ENCODE measurements at places on chromosomes 12 and 14.

GRCh38 chr14:39680777-39681176 is 248.5 kb upstream of the FBXO33 start:
- no peaks in the 10 kb centered on the region for H3K27me3 ChIP-seq
- H3K36me3 ChIP-seq, result no peaks in the 10 kb centered on the region
- no peak overlapping the region for H3K27ac ChIP-seq
- DNase-seq, result no peak

GRCh38 chr12:938810-939209 is 10.7 kb downstream of the RAD52 start:
- H3K36me3 ChIP-seq, result no peaks in the 10 kb centered on the region
- H3K27ac ChIP-seq, result no peak overlapping the region
- no peak for DNase-seq
- no peaks in the 10 kb centered on the region for H3K27me3 ChIP-seq
- no peaks in the 10 kb centered on the region for H3K4me1 ChIP-seq

- no peaks in the 10 kb centered on the region for H3K27me3 ChIP-seq
- H3K36me3 ChIP-seq, result peaks cover 54% of the 10 kb centered on the region
- DNase-seq, result no peak
Observed at GRCh38 chr14:75120541-75121291, 6.1 kb downstream of the NEK9 start.

DNA sequence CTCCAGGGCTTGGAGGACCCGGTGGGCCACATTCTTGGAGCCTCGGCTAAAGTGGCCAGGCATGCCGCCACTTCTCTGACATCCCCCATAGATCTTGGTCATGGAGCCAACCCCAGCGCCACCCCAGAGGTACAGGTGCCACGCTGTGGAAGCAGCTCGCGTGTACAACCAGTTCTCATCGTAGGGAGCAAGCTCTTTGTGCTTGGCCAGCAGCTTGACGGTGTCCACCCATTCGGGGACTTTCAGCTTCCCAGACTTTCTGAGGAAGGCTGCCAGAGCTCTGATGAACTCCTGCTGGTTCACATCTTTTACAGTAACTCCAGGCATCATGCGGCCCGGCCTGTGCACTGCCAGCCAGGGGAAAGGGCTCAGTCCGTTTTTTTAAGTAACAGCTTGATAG is 29.3 kb upstream of the EAPP start:
- H3K4me3 ChIP-seq, result no peak overlapping the region
- no peak overlapping the region for H3K27ac ChIP-seq
- no peaks in the 10 kb centered on the region for H3K27me3 ChIP-seq
- H3K36me3 ChIP-seq, result peaks cover 85% of the 10 kb centered on the region
- no peak for DNase-seq

- H3K4me3 ChIP-seq, result peak overlapping the region; percentile 26
- H3K4me1 ChIP-seq, result no peaks in the 10 kb centered on the region
Observed at GRCh38 chr12:130281153-130281799, 56.4 kb upstream of the PIWIL1 start.

GRCh38 chr14:73696466-73697400 is 17.5 kb downstream of the PNMA1 start:
- no peak for DNase-seq
- no peaks in the 10 kb centered on the region for H3K4me1 ChIP-seq
- H3K36me3 ChIP-seq, result peaks cover 3% of the 10 kb centered on the region
- no peak overlapping the region for H3K4me3 ChIP-seq
- H3K27me3 ChIP-seq, result no peaks in the 10 kb centered on the region

- H3K4me3 ChIP-seq, result no peak overlapping the region
- peaks cover 26% of the 10 kb centered on the region for H3K4me1 ChIP-seq
- DNase-seq, result no peak
- no peak overlapping the region for H3K27ac ChIP-seq
- no peaks in the 10 kb centered on the region for H3K27me3 ChIP-seq
- H3K36me3 ChIP-seq, result peaks cover 78% of the 10 kb centered on the region
Observed at GRCh38 chr12:46360908-46361666, 11.5 kb downstream of the SLC38A2 start.

DNA sequence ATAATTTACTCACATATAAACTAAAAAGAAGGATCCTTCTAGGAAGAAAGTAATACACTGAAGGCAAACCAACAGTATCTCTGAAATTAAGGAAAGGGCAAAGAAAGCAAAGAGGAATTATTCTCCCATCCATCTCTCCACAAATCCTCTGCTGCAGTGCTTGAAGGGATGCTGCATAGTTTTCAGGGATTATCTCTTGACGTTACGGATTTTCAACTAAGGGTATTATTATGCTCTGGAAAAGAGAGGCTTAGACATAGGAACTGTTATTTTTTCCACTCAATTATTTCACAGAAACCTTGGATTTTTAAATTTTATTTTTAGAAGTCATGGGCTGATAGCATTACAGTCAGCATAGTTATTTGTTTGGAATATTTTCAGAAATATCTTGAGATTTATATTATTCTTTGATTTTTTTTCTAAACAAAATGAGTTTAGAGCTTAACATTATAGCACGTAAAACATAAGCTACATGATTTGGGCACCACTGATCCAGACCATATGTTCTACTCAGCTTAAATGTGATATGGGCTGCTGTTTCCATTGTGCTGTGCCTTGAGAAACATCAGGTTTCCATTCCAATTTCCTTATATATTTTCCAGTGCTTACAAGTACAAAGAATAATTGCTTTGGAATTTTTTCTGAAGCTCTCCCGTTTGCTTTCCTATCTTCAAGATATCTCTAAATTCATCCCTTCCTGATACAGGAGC is 57.9 kb upstream of the DCN start:
- no peaks in the 10 kb centered on the region for H3K27me3 ChIP-seq
- H3K4me1 ChIP-seq, result no peaks in the 10 kb centered on the region
- H3K27ac ChIP-seq, result no peak overlapping the region
- no peak overlapping the region for H3K4me3 ChIP-seq
- no peak for DNase-seq

GRCh38 chr12:76250256-76250655 is 98.0 kb downstream of the BBS10 start:
- no peak overlapping the region for H3K4me3 ChIP-seq
- DNase-seq, result no peak
- peaks cover 13% of the 10 kb centered on the region for H3K4me1 ChIP-seq
- no peaks in the 10 kb centered on the region for H3K36me3 ChIP-seq

- H3K36me3 ChIP-seq, result no peaks in the 10 kb centered on the region
- peaks cover 12% of the 10 kb centered on the region for H3K27me3 ChIP-seq
- H3K4me3 ChIP-seq, result peak overlapping the region; percentile 23
Observed at GRCh38 chr14:22319526-22320361, 269.3 kb downstream of the DAD1 start.

DNA sequence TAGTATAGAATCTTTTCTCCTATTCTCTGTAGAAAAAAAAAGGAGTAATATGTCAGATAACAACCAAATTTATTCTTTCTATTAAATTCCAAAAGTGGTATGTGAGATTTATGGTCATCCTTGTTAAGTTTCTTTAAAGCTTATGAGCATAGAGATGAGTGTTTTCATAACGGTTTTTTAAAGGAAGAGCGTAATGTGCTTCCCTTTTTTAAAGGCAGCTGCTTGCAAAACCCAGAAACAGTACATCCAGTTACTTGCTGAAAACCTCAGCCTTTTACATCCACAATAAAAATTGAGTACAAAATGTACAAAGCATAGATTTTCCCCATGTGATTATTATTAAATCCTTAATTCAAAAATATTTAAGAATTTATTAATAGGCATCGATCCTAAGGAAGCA is 53.6 kb upstream of the CD163 start:
- H3K36me3 ChIP-seq, result no peaks in the 10 kb centered on the region
- no peak for DNase-seq
- H3K27ac ChIP-seq, result no peak overlapping the region
- H3K4me1 ChIP-seq, result peaks cover 3% of the 10 kb centered on the region

DNA sequence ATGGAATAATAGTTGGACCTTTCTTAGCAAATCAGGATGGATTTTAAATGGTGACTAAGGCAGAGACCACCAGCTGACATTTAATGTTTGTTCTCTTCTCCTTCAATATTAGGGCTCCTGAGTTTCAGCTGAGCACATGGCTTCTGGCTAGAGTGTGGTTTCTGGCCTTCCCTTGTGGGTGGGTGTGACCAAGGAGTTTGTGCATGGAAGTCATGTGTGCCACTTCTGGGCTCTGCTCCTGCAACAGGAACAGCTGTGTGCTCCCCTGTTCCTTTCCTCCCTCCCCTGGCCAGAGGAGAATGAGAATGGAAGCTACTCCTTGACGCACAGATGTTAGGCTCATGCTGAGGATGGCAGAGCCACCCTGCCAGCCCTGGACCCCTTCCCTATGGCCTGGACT is 44.2 kb downstream of the CCDC175 start:
- H3K4me1 ChIP-seq, result peaks cover 6% of the 10 kb centered on the region
- no peaks in the 10 kb centered on the region for H3K27me3 ChIP-seq
- no peak overlapping the region for H3K4me3 ChIP-seq
- H3K27ac ChIP-seq, result no peak overlapping the region
- no peaks in the 10 kb centered on the region for H3K36me3 ChIP-seq

- no peaks in the 10 kb centered on the region for H3K36me3 ChIP-seq
- no peak for DNase-seq
Observed at GRCh38 chr12:51335931-51336330, 10.5 kb downstream of the CELA1 start.

GRCh38 chr12:75208856-75209811 is 505 bp downstream of the KCNC2 start:
- peak; percentile 46 for DNase-seq
- H3K4me1 ChIP-seq, result no peaks in the 10 kb centered on the region

DNA sequence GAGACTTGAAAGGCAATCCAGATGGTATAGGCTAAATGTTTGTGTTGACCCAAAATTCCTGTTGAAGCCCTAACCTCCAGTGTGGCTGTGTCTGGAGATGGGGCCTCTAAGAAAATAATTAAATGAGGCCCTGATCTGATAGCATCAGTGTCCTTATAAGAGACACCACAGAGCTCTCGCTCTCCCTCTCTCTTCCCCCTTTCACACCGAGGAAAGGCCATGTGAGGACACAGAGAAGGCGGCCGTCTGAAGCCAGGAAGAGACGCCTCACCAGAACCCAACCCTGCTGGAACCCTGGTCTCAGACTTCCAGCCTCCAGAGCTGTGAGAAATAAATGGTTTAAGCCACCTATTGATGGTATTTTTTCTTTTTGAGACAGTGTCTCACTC is 87.5 kb downstream of the SCARB1 start:
- no peak for DNase-seq
- peaks cover 9% of the 10 kb centered on the region for H3K4me1 ChIP-seq
- no peak overlapping the region for H3K4me3 ChIP-seq
- H3K27ac ChIP-seq, result no peak overlapping the region

- H3K27ac ChIP-seq, result no peak overlapping the region
- no peak overlapping the region for H3K4me3 ChIP-seq
- DNase-seq, result no peak
- no peaks in the 10 kb centered on the region for H3K27me3 ChIP-seq
Observed at GRCh38 chr14:58315606-58316005, 17.3 kb downstream of the ARID4A start.

DNA sequence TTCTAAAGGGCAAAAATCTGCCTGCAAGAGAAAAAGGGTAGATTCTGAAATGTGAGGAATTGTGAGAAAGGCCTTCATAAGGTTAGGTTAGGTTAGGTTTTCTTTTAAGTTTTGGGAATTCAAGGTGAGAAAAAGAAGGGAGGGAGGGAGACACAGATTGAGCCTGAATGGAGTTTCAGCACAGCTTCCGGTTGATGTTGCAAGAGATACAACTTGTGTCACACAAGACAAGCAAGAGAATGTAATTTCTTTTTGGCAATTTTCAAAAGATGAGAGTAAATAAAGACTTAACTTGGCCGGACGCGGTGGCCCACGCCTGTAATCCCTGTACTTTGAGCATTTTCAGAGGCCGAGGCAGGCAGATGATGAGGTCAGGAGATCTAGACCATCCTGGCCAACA is 63.8 kb downstream of the CPSF2 start:
- no peak overlapping the region for H3K27ac ChIP-seq
- H3K36me3 ChIP-seq, result no peaks in the 10 kb centered on the region
- H3K4me3 ChIP-seq, result no peak overlapping the region
- no peaks in the 10 kb centered on the region for H3K4me1 ChIP-seq

GRCh38 chr12:39830171-39830570 is 210.6 kb upstream of the ABCD2 start:
- H3K27me3 ChIP-seq, result no peaks in the 10 kb centered on the region
- no peak overlapping the region for H3K27ac ChIP-seq
- H3K4me1 ChIP-seq, result no peaks in the 10 kb centered on the region
- no peak for DNase-seq

GRCh38 chr14:92934196-92935085 is 11.5 kb downstream of the CHGA start:
- H3K27me3 ChIP-seq, result no peaks in the 10 kb centered on the region
- H3K4me3 ChIP-seq, result no peak overlapping the region
- no peaks in the 10 kb centered on the region for H3K36me3 ChIP-seq
- H3K27ac ChIP-seq, result peak overlapping the region; percentile 72
- peaks cover 65% of the 10 kb centered on the region for H3K4me1 ChIP-seq
- DNase-seq, result peak; percentile 75

GRCh38 chr12:2669560-2669959 is 125.2 kb upstream of the FKBP4 start:
- no peak for DNase-seq
- peaks cover 3% of the 10 kb centered on the region for H3K36me3 ChIP-seq
- H3K27ac ChIP-seq, result no peak overlapping the region
- H3K4me1 ChIP-seq, result no peaks in the 10 kb centered on the region

GRCh38 chr12:125878483-125878882 is 813.2 kb downstream of the AACS start:
- no peak overlapping the region for H3K4me3 ChIP-seq
- H3K27me3 ChIP-seq, result no peaks in the 10 kb centered on the region
- H3K36me3 ChIP-seq, result no peaks in the 10 kb centered on the region
- no peak overlapping the region for H3K27ac ChIP-seq
- DNase-seq, result no peak

- peaks cover 4% of the 10 kb centered on the region for H3K4me1 ChIP-seq
- no peak overlapping the region for H3K27ac ChIP-seq
- no peaks in the 10 kb centered on the region for H3K36me3 ChIP-seq
- no peaks in the 10 kb centered on the region for H3K27me3 ChIP-seq
Observed at GRCh38 chr12:79687711-79688260, 3.0 kb downstream of the PAWR start.

DNA sequence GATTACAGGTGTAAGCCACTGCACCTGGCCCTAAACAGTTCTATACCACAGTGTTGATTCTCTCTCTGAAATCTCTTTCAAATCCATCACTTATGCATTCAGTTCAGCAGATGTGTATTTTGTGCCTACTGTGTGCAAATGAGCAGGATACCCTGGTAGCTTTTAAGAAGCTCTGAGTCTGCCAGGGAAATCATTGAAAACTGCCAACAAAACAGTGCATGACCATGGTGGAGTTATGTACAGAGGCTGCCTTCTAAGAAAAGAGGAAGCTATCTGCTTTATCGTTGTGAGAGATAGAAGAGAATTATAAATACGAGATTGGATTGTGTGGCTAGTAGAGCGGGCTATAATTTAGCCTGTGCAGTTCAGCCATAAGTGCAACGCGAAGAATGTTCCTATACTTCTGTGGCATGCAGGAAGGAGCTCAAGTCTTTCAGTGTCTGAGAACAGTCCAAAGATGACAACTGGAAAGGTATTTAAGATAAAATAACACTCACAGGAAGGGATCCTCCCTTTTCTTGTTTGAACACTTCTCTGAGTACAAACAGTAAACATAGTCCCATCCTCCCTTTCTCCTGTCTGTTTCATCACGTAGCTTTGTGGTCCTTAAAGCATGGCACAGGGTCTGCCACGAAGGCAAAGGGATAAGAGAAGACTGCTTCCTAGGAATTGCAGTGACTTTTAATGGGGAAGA is 4.3 kb downstream of the DIP2B start:
- no peaks in the 10 kb centered on the region for H3K27me3 ChIP-seq
- no peaks in the 10 kb centered on the region for H3K36me3 ChIP-seq
- H3K4me3 ChIP-seq, result no peak overlapping the region
- no peak overlapping the region for H3K27ac ChIP-seq
- no peak for DNase-seq

Measured in SK-N-SH (cell line).